ENCODE measurements at places on chromosomes 5 and 9.

DNA sequence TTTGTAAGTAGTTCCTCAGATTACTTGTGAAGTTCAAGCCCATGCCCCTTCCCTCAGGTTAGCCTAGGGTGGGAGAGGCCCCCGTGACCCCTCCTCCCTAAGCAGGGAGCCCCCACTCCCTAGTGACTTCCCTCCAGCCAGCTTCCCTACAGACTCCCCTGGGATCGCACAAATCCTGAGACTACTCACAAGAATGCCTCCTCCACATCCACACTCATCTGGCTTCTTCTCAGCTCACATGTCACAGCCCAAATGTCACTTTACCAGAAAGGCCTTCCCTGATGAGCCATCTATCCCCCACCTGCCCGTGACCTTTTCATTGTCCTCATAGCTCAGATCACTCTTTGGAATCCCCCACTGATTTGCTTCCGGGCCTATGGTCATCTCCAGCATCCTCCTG is 96.7 kb upstream of the ARAP3 start:
- no peak for DNase-seq

GRCh38 chr5:53480416-53481158 is at the start of gene FST:
Gene FST, plus strand, starts transcription at chr5:53480629. Its CDS starts 163 bp downstream, at chr5:53480792.
- DNase-seq, result no peak

DNA sequence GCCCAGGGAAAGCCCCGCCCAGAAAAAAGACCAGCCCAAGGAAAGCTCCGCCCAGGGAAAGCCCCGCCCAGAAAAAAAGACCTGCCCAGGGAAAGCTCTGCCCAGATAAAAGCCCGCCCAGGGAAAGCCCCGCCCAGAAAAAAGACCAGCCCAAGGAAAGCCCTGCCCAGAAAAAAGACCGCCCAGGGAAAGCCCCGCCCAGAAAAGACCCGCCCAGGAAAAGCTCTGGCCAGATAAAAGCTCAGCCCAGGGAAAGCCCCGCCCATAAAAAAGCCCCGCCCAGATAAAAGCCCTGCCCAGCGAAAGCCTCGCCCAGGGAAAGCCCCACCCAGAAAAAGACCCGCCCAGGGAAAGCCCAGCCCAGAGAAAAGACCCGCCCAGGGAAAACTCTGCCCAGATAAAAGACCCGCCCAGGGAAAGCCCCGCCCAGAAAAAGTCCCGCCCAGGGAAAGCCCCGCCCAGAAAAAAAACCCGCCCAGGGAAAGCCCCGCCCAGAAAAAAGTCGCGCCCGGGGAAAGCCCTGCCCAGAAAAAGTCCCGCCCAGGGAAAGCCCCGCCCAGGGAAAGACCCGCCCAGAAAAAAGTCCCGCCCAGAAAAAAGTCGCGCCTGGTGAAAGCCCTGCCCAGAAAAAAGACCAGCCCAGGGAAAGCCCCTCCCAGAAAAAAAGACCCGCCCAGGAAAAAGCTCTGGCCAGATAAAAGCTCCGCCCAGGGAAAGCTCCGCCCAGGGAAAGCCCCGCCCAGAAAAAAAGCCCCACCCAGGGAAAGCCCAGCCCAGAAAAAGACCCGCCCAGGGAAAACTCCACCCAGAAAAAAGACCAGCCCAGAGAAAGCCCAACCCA is 11.9 kb downstream of the GRIN1 start:
- peak; percentile 39 for DNase-seq

DNA sequence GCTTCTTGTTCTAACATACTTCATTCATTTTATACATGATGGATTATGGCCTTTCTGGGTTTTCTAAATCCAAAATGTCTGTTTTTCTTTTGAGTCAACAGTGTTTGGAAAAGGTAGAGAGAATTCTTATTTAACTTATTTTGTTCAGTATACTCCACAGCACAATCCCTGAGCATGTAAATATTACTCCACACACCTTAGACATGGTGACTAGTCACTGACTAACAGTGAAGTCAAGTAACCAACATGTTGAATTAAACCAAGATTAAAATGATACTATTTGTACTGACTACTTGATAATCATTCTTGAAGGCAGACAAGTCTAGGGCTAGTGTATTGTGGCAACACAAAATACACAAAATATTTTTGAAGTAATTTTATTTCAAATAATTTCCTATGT is 55.0 kb downstream of the HAPLN1 start:
- DNase-seq, result no peak

- no peak for DNase-seq
Measured at GRCh38 chr5:133368916-133369783, 243.2 kb downstream of the FSTL4 start.

GRCh38 chr5:142293486-142293885 is 31.3 kb downstream of the SPRY4 start:
- DNase-seq, result no peak

Data from Kasumi-1 (cell line).